ENCODE measurements at places on chromosomes 3 and 15. TPM values are rescaled to one million over a fixed set of nuclear protein-coding genes. Genes with fewer than 3 reads are reported as not detected.

DNA sequence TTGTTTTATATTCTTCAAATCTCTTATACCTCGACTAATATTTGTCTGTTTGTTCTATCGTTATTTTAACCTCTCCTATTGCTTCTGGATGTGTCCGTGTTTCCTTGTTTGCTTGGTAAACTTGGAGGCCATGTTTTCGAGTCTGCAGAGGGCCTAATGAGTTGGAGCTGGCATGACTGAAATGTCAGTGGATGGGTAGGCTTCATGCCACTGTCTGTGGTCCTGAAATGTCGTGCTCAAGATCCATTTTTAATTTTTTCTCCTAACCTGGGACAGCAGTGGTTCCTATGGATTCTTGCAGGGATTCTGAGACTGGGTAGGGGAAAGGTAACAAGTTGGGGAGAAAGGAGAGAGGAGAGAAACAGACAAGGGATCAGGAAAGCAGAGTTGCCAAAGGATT is 18.8 kb upstream of the GASK1A start:
- DNase-seq, result no peak

GRCh38 chr15:78364233-78364632 is 24.1 kb downstream of the CRABP1 start:
- DNase-seq, result no peak

- DNase-seq, result no peak
Measured at GRCh38 chr3:71537211-71537611, 46.3 kb downstream of the FOXP1 start.

- DNase-seq, result no peak
Measured at GRCh38 chr15:64092075-64092820, 1.4 kb downstream of the CIAO2A start.

WDR93 gene
- 2.2 TPM for polyA plus RNA-seq

GRCh38 chr3:191388823-191389222 is 58.5 kb upstream of the UTS2B start:
- no peak for DNase-seq

DNA sequence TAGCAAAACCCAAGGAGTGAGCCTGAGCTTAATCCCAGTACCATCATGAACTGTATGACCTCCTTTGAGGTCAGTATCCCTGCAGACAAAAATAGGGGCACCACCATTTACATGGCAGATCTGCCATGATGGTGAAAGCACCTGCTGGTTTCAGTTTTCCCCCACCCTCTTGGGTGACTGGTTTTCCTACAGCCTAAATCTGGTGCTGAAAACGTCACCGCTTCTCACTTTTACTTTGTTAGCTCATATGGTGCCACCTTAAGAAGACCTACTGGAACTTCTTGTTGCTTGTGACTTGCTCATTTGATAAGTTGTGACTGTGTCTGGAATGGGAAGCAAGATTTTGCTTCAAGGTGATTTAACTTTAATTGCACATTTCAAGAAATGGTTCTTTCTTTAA is 5.1 kb downstream of the PPP1R2 start:
- DNase-seq, result no peak

CTXN2 gene
- polyA plus RNA-seq, result not detected

MYO5C gene
- 19.3 TPM for polyA plus RNA-seq

DNA sequence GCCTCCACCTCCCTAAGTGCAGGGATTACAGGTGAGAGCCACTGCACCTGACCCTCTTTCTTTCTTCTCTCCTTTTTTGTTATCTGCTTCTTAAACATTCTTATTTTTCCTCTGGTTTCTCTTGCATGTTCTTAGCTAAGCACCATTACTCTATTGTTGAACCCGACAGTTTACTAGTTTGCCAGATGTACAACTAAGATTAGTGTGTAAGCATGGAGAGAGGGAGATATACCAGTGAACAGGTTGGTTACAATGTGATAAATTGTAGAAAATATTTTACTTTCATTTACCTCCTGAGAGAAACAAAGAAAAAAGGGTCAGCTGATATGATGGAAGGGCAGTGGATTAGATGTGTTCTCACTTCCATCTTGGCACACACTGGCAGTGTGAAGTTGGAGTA is 4.9 kb downstream of the HAUS2 start:
- DNase-seq, result no peak

DNA sequence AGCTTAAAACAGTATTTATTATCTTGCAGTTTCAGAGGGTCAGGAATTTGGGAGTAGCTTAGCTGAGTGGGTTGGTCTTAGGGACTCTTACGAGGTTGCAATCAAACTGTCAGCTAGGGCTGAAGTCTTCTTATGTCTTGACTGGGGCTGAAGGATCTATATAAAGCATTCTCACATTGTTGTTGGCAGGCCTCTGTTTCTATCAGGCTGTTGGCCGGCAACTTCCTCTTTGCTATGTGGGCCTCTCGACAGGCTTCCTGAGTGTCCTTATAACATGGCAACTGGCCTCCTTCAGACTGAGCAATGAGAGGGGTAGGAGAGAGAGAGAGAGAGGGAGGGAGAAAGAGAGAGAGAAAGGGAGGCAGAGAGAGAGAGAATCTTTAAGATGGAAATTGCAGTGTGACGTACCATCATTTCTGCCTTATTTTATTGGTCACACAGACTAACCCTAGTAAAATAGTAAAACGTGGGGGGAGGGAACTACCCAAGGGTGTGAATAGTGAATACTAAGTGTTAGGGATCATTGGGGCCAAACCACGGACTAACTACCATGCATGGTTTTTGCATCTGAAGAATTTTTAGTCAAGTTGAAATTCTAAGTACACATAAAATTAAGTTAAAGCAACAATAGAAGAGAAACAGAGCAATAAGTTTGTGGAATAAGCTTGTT is 16.1 kb downstream of the FGF7 start:
- DNase-seq, result no peak

BCHE gene
- polyA plus RNA-seq, result 16.2 TPM

DNA sequence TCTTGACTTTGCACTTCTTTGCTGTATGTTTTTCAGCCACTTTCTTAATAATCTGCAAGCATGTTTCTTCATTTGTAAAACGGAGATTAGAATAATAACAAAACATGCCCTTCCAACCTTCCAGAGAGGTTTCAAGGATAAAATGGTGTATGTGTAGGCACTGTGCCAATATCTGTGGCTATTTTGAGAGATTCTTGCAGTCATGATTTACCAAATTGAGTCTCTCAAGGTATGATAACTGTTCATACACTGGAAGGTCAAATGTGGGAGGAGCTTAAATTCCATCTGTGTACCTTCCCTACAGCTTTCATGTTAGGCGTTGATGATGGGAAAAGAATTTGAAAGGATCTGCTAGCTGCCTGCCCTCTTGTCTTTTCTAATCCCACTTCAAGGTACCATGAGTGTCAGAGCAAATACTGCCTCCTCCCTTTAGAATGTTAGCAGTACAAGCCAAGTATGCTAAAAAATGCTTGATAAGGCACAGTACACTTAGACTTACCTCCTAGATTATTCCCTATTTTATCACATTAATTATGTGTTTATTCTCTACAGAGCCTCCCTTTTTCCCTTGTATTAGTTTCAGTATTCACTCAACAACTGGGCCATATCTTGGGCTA is 78.0 kb upstream of the ST8SIA2 start:
- no peak for DNase-seq

GRCh38 chr15:84749111-84749991 is 959 bp downstream of the ZNF592 start:
- no peak for DNase-seq

TMC3 gene
- 0.21 TPM for polyA plus RNA-seq

HYPK gene
- 17.1 TPM for polyA plus RNA-seq

REC114 gene
- polyA plus RNA-seq, result not detected

DNA sequence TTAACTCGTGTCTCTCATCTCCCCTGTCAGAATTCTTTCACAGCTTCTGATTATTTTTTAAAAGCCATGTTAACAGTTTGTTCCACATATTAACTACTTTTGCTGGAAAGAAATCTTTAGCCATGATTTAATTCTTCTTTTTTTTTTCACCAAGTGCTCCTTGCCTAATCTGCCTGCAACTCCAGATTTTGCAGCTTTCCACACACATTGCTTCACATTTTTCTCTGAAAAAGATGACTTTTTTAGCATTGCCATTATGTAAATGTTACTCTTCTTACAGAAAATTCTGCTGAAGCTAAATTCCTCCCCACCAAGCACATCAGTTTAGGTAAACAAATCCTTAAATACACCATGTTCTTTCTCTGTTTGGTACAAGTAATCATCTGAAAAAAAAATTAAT is 23.4 kb upstream of the PPARG start:
- no peak for DNase-seq

GRCh38 chr15:26028086-26028740 is 165.1 kb upstream of the ATP10A start:
- DNase-seq, result no peak

AMT gene
- polyA plus RNA-seq, result 43.8 TPM

GRCh38 chr15:63188247-63188925 is 1.0 kb upstream of the RAB8B start:
- no peak for DNase-seq

GRCh38 chr15:67006083-67007065 is 59.0 kb upstream of the SMAD3 start:
- no peak for DNase-seq

CCR8 gene
- polyA plus RNA-seq, result not detected

RRP9 gene
- polyA plus RNA-seq, result 16.4 TPM

RAB6B gene
- 17.0 TPM for polyA plus RNA-seq

KBTBD13 gene
- not detected for polyA plus RNA-seq

- no peak for DNase-seq
Measured at GRCh38 chr15:47484059-47484458, 233.2 kb upstream of the SEMA6D start.

TPRG1 gene
- 0.93 TPM for polyA plus RNA-seq

OSBPL10 gene
- 21.3 TPM for polyA plus RNA-seq

- DNase-seq, result no peak
Measured at GRCh38 chr3:14156201-14156600, 22.2 kb downstream of the XPC start.

GRCh38 chr3:71862371-71863140 is 77.6 kb upstream of the PROK2 start:
- DNase-seq, result no peak

DNA sequence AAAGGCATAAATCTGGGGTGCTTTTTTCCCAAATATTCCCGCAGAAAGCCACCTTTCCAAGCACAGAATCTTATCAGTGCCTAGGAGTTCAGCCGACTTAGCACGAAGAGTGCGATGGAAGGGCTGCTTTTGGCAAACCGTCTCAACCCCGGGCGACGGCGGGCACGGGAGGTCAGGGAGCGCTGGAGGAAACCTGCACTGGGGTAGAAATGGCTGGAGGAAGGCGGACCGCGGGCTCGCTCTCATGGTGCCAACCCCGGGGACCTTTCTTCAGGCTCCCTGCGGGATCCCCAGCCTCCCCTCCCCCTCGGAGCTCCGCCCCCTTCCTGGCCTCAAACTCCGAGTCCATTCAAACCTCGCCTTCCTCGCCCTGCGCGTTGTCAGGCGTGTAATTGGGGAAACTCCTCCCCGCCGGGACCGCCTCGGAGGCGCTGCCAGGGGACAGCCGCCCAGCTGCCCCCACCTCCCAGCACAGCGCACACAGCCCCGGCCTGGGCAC is at the start of gene GABRG3:
Gene GABRG3, plus strand, starts transcription at position 470 of the 499 bp plus-strand sequence.
- no peak for DNase-seq

GRCh38 chr3:158106766-158107471 is 699 bp upstream of the SHOX2 start:
- DNase-seq, result no peak

DNA sequence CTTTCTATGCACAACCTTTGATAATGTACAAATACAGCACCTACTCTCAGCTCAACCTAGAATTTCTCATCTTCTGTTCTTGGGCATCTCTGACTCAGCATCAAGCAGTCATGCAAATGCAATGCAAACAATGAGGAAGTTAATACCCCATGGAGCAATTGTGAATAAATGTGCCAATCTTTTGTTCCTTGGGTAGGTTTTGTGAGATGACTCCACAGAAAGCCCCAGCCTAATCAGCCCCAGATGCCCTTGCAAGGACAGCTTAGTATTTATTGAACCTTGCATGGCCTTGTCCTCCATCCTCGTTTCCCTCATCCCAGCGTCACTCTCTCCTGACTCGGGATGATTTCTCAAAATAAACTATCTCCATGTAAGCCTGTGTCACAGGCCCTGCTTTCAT is 494.7 kb upstream of the NECTIN3 start:
- DNase-seq, result no peak

GRCh38 chr3:17143893-17144664 is 259.3 kb downstream of the PLCL2 start:
- no peak for DNase-seq

DNA sequence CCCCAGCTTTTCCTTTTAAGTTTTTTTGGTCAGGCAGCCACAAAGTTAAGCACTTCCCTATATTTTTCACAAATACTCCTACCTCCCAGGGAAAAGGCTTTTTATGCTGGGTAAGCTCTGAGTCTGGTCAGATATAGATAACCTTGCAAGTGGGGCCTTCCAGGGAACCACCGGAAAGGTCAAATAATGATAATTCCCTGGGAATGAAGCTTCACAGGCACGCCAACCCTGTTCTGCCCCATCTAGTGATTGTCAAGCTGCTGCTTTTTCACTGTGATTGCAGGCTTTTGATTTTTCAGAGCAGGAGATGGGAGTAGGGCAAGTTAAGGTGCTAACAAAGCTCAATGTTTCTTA is 121.0 kb downstream of the ZNF609 start:
- DNase-seq, result no peak

DNA sequence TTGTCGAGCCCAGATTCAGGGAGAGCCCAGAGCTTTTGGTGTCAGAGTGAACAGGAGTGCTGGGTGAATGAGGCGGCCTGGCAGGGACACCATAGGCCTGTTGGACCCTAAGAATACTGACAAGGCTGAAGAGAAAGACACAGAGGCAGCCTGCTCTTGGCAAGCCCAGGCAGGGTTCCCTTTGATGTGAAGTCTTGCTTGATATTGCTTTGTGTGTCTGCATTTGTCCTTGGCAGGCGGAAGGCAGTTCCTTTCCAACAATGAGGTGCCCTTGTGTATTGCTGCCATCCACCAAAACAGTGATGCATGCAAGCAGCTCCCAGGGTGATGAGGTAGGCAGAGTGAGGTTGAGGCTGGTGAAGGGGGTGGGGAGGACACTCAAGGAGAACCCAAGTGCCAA is 152.7 kb upstream of the TSC22D2 start:
- DNase-seq, result no peak

GRCh38 chr3:15205934-15206661 is at the start of gene CAPN7:
Gene CAPN7 (plus strand): TSS chr3:15206246. CDS start chr3:15206496, 250 bp downstream.
- DNase-seq, result peak; percentile 87

- no peak for DNase-seq
Measured at GRCh38 chr15:85554852-85555521, 174.6 kb downstream of the AKAP13 start.

NPAP1 gene
- polyA plus RNA-seq, result 0.92 TPM

GRCh38 chr3:15273227-15273626 is 59.2 kb downstream of the SH3BP5 start:
- DNase-seq, result no peak

- no peak for DNase-seq
Measured at GRCh38 chr15:28936081-28936480, 50.3 kb downstream of the APBA2 start.

- no peak for DNase-seq
Measured at GRCh38 chr3:46381625-46382024, 10.9 kb downstream of the CCR5 start.

- DNase-seq, result no peak
Measured at GRCh38 chr15:56047354-56047753, 53.9 kb upstream of the NEDD4 start.

GRCh38 chr3:67884345-67884744 is 229.9 kb upstream of the SUCLG2 start:
- no peak for DNase-seq
